ENCODE measurements at places on chromosomes 3 and 15. TPM values are rescaled to one million over a fixed set of nuclear protein-coding genes. Genes with fewer than 3 reads are reported as not detected.

DNA sequence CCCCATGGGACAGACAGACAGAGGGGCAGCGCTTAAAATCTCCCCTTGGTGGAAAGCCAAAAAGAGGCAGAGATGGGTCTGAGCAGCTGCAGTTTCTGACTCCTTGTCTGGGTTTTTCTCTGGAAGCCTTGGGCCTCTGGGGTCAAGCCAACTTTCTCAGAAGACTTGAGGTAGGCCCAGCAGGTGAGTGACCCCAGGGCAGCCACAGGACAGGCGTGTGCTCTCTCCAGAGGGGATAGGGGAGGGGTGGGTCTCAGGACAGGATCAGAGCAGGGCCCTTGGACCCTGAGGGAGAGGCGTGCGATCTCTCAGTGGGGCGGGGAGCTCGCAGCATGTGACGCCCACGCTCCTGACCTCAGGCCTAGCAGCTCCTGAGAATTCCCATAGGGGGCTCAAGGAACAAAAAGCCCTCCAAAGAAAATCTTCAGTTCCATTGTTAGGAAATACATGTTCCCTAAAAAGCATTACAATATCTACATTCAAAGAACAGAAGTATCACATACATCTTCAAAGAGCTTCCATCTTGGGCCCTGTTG lies 34.6 kb upstream of the DUSP7 start:
- DNase-seq: peak; percentile 44

Gene CALML4
- total RNA-seq: 9.0 TPM

DNA sequence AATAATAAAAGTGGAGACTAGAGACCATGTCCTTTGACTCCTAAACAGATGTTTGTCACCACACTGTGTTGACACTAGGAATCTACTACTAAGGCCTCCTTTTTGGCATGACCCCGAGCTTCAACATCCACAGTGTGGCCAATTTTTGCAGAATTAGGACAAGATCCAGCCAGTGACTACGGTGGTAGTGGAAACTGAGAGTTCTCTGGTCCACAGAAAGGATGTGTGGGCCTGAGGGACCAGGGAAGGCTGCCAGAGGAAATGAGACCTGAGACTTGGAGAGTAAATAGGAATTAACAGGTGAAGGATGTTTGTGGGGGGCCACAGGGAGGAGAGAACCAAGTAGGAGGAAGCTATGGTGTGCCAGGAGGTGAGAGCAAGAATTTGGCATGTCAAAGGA lies 122.7 kb downstream of the CHCHD6 start:
- no peak for DNase-seq

Gene AHSG
- not detected for total RNA-seq

GRCh38 chr15:87863152-87863551 lies 393.4 kb downstream of the NTRK3 start:
- peak; percentile 73 for DNase-seq

DNA sequence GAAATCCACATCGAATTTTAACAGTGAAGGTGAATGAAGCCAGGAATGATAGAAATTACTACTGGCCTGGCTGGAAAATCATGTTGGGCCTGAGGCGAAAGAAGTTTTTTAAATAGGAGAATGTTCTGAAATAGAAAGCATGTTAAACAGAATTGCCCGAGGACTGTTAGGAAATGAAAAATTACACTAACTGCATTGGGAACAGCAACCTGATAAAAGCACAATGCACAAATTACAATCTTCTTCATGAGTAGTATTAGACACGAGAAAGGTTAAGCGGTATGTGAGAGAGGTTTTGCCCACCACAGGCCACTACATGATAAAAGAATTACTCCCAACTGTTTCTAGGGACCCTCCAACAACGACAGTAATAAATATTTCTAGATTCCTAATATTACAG lies 18.9 kb downstream of the GBE1 start:
- no peak for DNase-seq

DNA sequence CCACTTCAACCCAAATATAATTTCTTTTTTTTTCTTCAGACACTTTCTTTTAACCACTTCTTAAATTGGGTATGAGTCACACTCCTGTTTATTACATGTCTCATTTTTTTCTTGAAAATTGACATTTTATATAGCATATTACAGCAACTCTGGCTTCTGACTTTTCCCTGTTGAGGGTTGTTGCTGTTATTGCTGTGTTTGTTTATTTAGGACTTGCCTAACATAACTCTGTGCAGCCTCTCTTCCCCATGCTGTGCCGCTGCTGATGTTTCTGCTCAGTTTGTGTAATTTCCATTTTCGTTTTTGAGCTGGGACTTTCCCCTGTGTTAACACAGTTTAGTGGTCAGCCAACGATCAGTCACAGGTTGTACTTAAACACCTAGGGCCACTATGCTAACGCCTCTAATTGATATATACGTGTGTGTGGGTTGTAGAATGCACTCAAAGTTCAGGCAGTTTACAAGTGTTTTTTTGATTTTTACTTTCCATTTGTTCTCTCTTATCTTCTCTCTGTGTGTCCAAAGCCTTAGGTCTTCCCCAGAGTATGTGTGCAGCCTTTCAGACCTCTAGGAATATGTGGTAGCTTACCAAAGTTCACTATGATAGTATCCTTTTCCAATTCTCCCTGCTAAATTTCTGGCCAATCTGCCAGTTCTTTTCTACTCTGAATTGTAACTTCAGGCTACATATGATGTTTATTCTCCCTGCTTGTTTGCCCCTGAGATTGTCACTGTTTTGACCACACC lies 337.2 kb downstream of the ZBTB20 start:
- no peak for DNase-seq

DNA sequence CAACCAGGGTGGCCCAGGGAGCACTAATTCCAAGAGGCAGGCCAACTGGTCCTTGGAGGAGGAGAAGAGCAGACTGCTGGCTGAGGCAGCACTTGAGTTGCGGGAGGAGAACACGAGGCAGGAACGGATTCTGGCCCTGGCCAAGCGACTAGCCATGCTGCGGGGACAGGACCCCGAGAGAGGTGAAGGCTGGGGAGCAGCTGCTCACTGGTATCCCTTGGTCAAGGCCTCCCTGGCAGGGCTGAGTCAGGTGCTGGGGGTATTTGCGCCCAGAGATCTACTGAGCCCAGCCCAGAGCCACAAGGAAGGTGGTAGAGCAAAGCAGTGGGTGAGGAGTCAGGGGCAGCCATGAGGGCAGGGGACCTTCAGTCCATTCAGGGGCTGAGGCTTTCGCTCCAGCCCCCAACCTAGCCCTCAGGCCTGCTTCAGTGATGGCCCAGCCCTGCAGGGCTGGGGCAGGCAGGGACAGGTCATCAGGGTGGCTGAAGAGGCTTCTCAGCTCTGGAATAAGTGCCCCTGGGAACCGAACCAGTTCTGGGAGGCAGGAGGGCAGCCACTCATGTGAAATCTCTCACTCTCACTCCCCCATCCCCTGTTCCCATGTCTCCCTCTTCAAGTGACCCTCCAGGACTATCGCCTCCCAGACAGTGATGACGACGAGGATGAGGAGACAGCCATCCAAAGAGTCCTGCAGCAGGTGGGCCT lies 5.6 kb upstream of the DNAJC17 start:
- no peak for DNase-seq

Gene CFAP100
- 0.12 TPM for total RNA-seq

Gene TICRR
- 19.6 TPM for total RNA-seq

All from neural progenitor cell (in vitro differentiated cells).